A172 (cell line): ENCODE measurements at places on chromosomes 6 and 20.

GRCh38 chr6:66740346-66740745 is 1033.3 kb upstream of the EYS start:
- DNase-seq, result no peak

- no peak for DNase-seq
These were observed 17.0 kb upstream of the TOP1 start for GRCh38 chr20:41011551-41012067.

DNA sequence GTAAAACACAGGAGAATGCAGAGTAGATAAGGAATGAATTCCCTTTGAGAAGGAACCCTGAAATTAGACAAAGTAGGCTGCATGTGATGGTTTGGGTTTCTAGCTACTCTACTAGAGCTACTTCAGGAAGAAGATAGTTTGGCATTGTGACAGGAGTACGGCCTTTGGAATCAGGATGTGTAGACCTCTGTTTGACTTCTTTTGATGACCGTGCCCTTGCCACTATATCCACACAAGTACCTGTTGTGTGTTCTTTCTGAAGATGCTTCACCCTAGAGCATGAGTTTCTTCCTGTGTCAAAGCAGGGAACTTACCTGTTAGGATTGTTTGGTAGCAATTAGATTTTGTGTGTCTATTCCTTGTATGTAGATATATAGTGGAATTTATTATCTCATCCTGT is 41.7 kb downstream of the CD2AP start:
- DNase-seq, result no peak

- peak; percentile 61 for DNase-seq
These were observed 38.3 kb downstream of the COX4I2 start for GRCh38 chr20:31675828-31676608.

DNA sequence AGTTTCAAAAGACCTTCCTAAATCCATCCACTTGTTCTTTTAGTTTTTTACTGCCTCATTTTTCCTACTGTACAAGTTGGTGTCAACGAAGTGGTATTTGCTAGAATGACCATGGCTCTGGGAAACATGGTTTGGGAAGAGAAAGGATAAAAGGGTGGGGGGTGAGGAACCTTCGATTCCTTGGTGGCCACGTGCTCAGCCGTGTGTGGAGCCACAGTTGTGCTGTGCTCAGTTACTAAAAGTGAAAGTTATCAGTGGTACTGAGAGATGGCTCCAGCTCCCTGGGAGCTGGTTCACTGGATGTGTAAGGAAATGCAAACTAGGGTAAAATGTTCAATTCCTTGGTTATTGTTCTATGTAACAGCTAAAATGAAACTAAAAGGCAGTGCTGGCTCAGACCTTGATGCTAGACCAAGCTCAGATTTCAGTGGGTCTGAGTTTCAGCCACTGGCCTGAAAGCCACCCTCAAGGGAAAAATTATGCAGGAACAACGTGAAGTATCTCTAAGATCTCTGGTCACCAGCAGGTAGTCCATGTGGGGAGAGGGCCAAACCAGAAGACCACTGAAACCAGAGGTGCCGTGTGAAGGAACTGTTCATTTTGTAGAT is 7.4 kb upstream of the SLC22A2 start:
- no peak for DNase-seq

- DNase-seq, result peak; percentile 99
These were observed 9.9 kb downstream of the BCL2L1 start for GRCh38 chr20:31712564-31713311.

- no peak for DNase-seq
These were observed 649.1 kb downstream of the EPM2A start for GRCh38 chr6:145086197-145086596.

- peak; percentile 49 for DNase-seq
These were observed 70.9 kb downstream of the STK35 start for GRCh38 chr20:2172305-2173175.
